ENCODE measurements at places on chromosomes 1 and 21.

GRCh38 chr1:21896652-21897532, 40.2 kb downstream of the HSPG2 start:
- DNase-seq = peak; percentile 61

GRCh38 chr21:41761211-41761933, 5.5 kb downstream of the RIPK4 start:
- peak; percentile 71 for DNase-seq

DNA sequence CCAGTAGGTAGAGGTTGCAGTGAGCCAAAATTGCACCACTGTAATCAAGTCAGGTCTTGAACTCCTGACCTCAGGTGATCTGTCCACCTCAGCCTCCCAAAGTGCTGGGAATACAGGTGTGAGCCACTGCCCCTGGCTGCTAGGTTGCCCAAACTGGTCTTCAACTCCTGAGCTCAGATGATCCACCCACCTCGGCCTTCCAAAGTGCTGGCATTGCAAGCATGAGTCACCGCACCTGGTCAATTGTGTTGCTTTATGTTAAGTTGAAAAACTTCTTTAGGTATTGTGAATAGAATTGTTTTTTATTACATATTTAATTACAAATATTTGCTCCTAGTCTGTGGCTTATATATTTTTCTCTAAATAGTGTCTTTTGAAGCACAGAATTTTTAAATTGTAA, 80.5 kb downstream of the PRKAB2 start:
- no peak for DNase-seq

DNA sequence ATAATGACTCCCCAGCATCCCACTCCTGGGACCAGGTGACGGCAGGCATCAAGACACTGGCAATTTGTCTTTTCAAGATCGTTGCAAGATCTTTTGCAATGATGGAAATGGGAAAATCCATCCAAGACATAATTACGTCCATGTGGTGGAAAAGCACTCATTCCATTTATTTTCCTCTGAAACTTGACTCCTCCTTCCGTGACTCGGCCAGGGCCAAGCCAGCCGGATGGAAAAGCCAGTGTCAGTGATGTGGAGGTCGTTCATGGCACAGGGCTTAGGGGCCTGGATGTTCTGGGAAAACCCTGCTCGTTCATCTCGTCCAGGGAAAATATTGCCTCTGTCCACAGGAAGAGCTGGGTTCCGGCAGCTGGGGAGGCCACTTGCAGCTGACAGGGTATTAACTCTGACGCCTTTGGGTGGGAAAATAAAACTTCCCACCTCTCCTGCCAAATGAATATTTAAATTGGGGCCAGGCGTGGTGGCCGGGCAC, 46.2 kb downstream of the C1orf198 start:
- DNase-seq = no peak

DNA sequence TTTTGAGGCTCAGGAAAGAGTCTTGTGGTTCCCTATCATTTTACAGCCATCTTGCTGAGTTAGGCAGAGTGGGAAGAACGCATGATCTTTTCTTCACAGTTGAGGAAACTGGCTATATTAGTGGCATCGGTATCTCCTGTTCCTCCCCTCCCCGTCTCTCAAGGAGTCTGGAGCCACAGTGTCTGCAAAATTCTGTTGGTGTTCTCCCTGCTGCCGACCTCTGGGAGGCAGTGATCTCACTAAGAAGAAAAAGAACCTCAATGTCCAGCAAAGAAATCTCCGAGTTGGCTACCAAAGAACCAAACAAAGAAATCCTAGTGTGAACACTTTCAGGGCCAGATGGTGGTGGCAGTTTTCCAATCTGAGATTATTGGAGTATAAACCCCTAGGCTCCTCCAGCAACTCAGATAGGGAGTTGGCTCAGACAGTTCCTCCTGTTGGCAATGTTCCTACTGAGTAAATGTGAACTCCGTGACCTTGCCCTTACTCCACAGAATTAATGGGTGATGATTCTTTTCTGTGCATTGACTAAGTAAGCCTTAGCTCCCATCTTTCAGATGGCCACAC, 41.2 kb downstream of the PRAMEF20 start:
- no peak for DNase-seq

GRCh38 chr21:17732306-17732705, 86.8 kb downstream of the C21orf91 start:
- peak; percentile 47 for DNase-seq

DNA sequence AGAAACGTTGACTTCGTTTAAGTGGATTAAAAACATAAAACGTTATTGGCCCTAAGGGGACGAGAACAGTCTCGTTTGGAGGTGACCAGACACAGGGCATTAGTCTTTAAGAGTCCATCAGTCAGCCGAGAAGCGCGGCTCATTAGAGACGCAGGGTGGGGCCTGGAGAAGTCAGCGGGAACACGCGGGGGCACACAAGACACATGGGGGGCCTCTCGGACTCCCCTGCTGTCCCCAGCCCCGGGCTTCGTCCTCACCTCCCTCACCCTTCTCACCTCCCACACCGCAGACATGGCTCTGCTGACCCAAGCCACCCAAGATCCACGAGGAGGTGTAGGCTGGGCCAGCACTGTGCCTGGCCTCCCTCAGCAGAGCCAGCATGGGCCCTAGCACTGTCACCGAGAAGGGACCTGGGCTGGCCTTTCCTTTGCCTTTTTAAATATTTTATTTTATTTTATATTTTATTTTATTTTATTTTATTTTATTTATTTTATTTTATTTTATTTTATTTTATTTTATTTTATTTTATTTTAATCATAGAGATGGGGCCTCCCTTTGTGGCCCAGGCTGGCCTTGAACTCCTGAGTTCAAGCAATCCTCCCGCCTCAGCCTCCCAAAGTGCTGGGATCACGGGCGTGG, 48.9 kb downstream of the MORN1 start:
- no peak for DNase-seq

GRCh38 chr1:43277116-43277876, 7.5 kb downstream of the TMEM125 start:
- DNase-seq = no peak

DNA sequence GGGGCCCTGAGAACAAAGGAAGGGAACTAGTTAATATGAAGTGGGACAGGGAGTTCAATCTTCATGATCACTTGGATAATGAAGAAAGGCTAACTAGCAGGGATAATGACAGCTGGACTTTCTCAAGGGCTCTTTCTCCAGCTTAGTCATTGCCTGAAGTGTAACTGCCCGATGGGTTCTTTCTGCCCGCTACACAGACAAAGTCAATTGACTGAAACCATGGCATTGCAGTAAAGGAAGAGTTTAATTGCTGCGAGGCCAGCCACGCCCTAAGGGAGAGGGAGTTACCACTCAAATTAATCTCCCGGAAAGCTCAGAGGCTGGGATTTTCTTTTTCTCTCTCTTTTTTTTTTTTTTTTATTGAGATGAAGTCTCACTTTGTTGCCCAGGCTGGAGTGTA, 16.6 kb upstream of the SLC2A5 start:
- DNase-seq = no peak

GRCh38 chr1:202578565-202578964, 131.7 kb downstream of the SYT2 start:
- no peak for DNase-seq

DNA sequence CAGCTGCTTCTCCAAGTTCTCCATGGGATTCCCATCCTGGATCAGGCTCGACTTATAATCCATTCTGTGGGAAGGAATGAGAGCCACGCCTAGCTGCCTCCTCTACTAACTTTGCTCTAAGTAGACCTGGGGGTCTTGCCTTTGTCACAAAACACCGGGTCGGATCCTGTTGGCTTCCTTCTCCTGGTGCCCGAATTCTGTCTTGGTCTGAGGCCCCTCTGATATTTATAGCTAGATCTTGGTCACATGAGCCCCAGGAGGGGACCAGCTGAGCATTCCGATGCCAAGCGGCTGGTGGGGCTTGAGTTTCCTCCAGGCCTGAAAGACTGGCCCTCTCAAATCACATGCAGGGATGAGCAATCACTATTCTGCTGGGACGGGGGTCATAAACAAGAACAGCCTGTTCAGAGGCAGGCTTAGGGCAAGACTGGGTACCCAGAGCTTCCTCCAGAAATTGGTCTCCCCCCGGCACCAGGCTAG, at the start of gene TRIM63:
TRIM63 (minus strand) TSS at position 199 of the 480 bp plus-strand sequence; CDS start at position 63, 136 bp downstream.
- DNase-seq = no peak

GRCh38 chr1:40635763-40636500, 29.6 kb downstream of the RIMS3 start:
- no peak for DNase-seq

- no peak for DNase-seq
Observed at GRCh38 chr1:1038694-1039093, 18.8 kb downstream of the AGRN start.

DNA sequence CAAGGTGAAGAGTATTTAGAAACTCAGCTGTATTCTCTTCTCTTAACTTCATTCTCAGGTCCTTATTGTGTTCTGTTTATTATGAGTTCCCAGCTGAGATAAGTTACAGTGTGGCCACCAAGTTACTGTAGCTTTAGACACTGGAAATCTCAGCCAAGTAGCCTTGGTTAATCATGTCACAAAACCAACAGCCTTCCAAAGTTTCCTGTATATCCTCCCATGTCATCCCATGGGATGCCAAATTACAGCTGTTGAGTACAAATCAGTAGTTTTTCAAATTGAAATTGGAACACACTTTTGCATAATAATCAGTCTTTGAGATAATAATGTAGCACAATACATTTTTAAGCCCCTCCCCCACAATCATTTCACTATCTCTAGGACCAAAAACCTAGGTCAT, 10.7 kb downstream of the ADAMTS5 start:
- DNase-seq = no peak

- peak; percentile 50 for DNase-seq
Observed at GRCh38 chr1:162908780-162909179, 47.8 kb upstream of the CCDC190 start.

DNA sequence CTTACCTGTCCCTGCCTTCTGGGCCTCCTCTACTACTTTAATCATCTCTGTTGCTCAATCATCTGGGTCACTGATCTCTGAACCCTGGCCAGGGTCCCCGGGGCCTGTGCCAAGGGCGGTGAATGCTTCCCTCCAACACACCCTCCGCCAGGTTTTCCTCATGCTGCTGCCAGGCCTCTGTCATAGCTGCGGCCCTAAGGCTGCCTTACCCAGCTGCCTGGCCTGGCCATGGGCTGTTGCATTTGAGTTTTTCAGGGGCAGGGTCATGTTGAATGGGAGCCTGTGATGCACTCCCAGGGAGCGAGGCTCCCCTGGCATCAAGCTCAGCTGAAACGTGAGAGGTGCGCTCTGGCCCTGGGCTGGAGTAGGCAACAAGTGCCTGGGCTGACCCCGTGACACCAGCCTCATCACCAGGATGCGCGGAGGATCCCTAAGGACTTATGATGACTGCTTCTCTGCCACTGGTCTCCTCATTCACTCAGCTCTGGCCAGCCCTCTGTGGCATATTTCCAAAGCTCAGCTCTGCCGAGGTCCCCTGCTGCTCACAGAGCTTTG, 7.6 kb downstream of the EDN2 start:
- DNase-seq = peak; percentile 54

- DNase-seq = no peak
Observed at GRCh38 chr1:3968851-3969250, 68.8 kb upstream of the C1orf174 start.

DNA sequence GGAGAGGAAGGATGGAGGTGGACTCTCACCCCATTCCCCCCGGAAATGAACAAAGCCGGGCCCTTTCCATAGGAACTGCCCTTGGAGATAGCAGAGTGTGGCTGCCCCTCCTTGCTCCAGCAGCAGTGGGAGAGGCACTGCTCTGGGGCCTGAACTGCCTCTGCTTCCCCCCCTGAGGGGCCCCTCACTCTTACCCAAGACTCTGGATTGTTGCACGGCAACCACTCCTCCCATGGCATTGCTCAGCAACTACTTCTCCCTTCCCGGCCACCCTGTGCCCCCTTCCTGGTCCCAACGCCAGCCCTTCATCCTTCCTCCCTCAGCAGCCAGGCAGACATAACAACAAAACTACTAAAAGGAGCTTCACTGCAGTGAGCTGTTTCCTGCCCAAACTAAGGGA, 3.0 kb upstream of the ACKR1 start:
- no peak for DNase-seq

DNA sequence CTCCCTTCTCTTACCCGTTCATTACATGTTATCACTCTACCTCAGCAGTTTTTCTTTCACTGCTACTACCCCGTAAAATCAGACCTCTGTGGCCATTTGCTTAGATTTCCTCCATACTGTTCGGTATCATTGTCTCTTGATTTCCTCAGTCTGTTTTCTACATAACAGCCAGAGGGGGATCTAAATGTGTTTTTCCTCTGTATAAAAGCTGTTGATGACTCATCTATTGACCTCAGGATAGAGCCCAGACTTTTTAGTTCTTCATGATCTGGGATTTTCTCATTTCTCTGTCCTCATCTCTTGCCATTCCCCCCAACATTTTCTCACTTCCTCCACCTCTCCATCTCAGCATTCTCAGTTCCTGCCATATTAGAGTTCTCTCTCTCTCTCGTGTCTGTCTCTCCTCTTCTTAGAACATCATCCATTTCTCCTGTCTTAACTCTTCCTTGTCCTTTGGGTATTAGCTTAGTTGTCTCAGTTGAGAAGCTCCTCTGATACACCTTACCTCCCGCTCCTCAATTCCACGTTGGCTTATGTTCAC, 10.5 kb downstream of the OTUD3 start:
- no peak for DNase-seq

DNA sequence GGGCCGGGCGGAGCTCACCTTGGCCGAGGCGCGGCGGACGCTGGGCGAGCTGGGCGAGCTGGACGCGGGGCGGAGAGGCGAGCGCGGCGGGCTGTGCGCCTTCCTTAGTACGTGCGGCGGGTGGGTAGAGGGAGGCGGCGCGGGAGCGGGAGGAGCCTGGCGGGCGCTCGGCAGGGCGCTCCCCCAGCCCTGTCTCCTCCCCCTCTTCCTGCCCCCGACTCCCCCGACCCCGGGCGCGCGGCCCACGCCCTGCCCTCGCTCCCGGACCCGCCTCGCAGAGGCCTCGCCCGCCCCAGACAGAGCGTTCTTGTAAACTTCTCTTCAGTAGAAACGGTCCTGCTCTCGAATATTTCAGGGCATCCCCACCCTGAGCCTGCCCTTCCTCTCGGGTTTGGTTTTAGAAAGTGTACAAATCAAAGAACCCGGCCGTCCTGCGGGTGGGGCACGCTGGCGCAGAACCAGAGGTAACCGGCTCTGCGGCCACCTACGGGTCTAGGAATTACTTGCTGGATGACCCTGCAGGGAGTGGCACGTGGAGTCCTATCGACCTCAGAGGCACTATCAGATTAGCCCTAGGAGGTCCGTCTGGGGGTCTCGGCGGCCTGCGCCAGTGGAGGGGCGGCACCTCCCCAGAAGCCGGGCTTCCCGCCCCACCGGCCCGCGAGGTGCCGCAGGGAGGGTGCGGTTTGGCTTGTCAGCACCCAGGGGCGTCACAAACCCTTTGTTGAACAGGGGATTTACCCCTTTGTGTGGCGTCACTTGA, at the start of gene S100A10:
S100A10 (minus strand) TSS at position 126 of the 763 bp plus-strand sequence. CDS start 7,629 bp downstream, outside the sequence.
- peak; percentile 92 for DNase-seq
